ENCODE measurements at places on chromosomes 7 and 10.

DNA sequence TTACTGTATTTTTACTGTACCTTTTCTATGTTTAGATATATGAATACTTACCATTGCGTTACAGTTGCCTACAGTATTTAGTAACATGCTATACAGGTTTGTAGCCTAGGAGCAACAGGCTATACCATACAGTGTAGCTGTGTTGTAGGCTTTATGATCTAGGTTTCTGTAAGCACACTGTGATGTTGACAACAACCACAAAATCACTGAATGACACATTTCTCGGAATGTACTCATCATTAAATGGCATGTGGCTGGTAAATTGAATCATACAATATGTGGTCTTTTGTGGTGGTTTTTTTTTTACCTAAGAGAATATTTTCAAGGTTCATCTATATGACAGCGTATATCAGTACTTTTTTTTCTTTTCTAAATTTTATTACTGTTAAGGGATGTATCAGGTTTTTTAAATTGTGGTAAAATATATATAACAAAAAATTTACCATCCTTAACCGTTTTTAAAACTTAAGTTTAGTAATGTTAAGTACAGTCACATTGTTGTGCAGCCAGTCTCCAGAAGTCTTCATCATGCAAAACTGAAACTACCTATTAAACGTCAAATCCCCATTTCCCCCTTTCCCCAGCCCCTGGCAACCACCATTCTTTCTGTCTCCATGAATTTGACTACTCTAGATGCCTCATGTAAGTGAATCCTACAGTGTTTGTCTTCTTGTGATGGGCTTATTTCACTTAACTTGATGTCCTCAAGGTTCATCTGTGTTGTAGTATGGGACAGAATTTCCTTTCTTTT lies 21.5 kb downstream of the BTAF1 start:
- DNase-seq: no peak

GRCh38 chr10:112509558-112510291 lies 62.7 kb downstream of the VTI1A start:
- DNase-seq: no peak

DNA sequence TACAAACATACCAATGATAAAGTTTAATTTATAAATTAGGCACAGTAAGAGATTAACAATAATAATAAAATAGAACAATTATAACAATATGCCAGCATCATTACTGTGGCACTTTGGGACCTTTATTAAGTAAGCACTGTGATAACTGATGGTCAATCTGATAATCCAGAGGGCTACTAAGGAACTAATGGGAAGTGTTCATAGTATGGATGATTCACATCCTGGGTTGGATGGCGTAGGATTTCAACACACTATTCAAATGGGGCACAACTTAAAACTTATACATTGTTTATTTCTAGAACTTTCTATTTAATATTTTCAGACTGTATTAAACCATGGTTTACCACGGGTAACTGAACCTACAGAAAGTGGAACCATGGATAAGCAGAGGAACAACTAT lies 90.8 kb downstream of the KIF20B start:
- DNase-seq: no peak

DNA sequence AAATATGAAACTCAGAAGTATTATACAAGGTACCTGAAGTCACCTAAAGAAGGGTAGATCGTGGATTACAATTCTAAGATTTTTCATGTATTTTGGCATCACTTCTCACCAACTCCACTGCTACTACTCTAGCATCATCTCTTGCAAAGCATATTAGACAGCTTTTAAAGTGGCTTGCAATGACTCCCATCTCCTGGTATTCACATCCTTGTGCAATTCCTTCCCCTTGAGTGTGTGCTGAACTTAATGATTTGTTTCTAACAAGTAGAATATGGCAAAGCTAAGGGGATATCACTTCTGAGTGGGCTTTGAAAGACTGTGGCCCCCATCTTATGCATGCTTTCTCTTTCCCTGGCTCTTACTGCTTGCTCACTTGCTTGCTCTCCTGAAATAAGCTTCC lies 280.2 kb downstream of the SNX13 start:
- DNase-seq: no peak

- DNase-seq: peak; percentile 49
Observed at GRCh38 chr7:146116521-146117222, at the start of gene CNTNAP2. Gene CNTNAP2 (plus strand): TSS chr7:146116801. CDS start chr7:146116877, 76 bp downstream.

All from left ventricle myocardium superior (tissue), 1 donor.